ENCODE measurements at places on chromosomes 12 and 14. TPM values are rescaled to one million over a fixed set of nuclear protein-coding genes. Genes with fewer than 3 reads are reported as not detected.

FOXN4 gene
- polyA plus RNA-seq = 17.1 TPM

PRDM4 gene
- 31.1 TPM for polyA plus RNA-seq

PIK3C2G gene
- 0.55 TPM for polyA plus RNA-seq

CCDC175 gene
- 1.3 TPM for polyA plus RNA-seq

KRT83 gene
- polyA plus RNA-seq = 0.44 TPM

AQP6 gene
- polyA plus RNA-seq = 3.1 TPM

KRT2 gene
- polyA plus RNA-seq = not detected

KLHL33 gene
- polyA plus RNA-seq = 0.67 TPM

AQP2 gene
- polyA plus RNA-seq = 1.1 TPM

PLXNC1 gene
- 36.5 TPM for polyA plus RNA-seq

LMO3 gene
- polyA plus RNA-seq = 2.3 TPM

BEST3 gene
- 9.8 TPM for polyA plus RNA-seq

KLRC3 gene
- polyA plus RNA-seq = not detected

OVCH1 gene
- polyA plus RNA-seq = 1.2 TPM

CCNK gene
- polyA plus RNA-seq = 134 TPM

RAD51AP1 gene
- 21.9 TPM for polyA plus RNA-seq

SFSWAP gene
- polyA plus RNA-seq = 37.7 TPM

PROX2 gene
- 0.08 TPM for polyA plus RNA-seq

LRTM2 gene
- polyA plus RNA-seq = 0.96 TPM

NKX2-1 gene
- not detected for polyA plus RNA-seq

PRR4 gene
- polyA plus RNA-seq = 1.3 TPM
